Stimulated activated naive CD4-positive, alpha-beta T cell (primary cell): ENCODE measurements at places on chromosomes 12 and 14.

- no peak for DNase-seq
Measured at GRCh38 chr12:116665666-116666304, 72.1 kb downstream of the SPRING1 start.

- DNase-seq, result no peak
Measured at GRCh38 chr14:34937442-34937841, 45.4 kb upstream of the SRP54 start.

DNA sequence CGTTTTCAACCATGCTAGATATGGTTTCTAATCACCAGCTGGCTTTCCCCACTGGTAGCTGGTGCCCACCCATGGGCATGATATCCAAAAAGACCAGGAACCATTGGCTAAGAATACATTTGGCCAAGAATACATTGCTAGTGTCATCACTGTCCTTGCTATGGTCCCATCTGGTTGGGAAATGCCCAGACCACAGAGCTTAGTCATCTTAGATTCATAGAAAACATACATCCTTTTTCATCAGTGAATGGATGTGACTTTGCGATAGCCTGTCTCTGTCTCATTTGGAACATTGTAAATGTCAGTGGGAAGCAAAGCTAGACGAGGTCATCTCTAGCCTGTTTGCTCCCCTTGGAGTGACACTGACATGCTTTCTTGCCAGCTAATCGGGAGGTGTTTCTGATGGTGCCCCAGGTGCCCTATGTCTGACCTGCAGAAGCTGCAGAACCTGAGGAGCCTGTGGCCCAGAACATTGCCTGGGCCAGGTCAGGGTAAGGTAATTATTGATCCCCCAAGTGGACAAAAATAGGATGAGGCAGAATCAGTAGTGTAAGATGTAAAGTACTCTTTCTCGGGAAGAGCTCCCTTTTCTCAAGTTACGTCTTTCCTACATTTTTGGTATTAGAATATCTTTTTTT lies 194.8 kb downstream of the SLC41A2 start:
- DNase-seq, result no peak

DNA sequence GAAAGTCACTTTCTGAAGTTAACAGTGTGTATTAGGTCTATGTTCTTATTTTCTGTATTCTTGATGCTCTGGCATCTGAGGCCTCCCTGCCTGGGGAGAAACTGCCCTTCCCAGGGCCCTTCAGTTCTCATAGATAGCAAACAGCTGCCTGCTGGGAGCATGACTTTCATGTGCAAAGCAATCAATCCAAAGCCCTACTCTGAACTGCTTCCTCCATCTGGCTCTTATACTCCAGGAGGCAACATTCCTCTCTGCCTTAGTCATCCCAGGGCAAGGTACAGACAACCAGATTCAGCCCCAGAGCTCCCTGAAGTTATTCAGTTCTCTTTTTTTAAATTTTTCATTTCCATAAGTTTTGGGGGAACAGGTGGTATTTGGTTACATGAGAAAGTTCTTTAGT lies 41.7 kb upstream of the RIN3 start:
- DNase-seq, result no peak

GRCh38 chr12:4152145-4152795 lies 121.3 kb upstream of the CCND2 start:
- DNase-seq, result no peak

- DNase-seq, result no peak
Measured at GRCh38 chr12:22310275-22310674, 24.2 kb downstream of the ST8SIA1 start.

- no peak for DNase-seq
Measured at GRCh38 chr14:103453791-103454190, 68.6 kb downstream of the MARK3 start.

DNA sequence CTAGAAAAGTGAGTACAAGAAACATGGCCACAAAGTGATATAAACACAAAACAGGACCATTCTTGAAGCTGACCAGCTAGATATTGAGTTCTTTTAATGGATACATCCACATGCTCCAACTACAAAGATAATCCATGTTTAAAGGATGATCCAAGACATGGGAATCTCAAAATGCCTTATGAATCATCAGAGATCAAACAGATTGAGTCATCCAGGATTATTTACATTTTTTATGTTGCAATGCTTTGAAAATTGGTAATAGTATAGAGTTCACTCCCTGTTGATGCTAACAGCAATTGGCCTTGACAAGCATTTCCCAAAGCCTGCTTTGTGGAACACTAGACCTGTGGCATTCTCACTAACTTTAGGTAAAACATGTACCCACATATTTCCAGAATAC lies 293.0 kb upstream of the TBX3 start:
- DNase-seq, result no peak

- DNase-seq, result no peak
Measured at GRCh38 chr12:104549815-104550480, 93.2 kb downstream of the CHST11 start.

DNA sequence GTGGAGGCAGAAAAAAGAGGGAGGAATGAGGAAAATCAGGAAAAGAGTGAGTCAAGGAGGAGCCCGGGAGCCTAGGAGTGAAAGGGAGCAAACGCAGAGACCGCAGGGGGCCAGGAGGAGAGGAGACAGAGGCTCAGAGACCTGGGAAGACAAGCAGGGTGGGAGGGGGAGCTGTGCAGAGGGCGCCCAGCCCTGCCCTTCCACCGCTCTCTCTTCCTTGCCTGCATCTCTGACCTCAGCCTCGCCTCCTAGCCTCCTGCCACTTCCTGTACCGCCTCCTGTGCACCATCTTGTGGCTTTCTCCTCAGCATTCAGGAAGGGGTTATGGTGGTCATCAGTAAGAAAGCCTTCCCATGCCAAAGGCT lies 1.3 kb downstream of the CLSTN3 start:
- no peak for DNase-seq

DNA sequence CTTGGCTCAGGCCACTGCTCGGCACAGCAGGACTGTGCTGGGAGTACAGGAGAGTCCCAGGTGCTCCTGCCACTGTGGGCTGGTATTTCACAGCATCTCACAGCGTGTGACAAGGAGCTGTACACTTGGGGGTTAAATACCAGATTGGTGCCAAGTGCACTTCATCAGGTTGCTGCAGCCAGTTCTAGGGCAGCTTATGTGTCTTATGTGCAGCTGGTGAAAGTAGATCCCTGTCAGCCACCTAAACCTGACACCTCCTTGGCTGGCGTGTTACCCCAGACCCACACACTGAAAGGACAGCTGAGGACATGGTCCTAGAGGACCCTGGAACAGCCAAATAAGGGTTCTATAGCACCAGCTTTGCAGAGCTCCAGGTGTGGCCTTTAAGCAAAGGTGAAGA lies 18.9 kb downstream of the PLEKHH1 start:
- DNase-seq, result no peak

DNA sequence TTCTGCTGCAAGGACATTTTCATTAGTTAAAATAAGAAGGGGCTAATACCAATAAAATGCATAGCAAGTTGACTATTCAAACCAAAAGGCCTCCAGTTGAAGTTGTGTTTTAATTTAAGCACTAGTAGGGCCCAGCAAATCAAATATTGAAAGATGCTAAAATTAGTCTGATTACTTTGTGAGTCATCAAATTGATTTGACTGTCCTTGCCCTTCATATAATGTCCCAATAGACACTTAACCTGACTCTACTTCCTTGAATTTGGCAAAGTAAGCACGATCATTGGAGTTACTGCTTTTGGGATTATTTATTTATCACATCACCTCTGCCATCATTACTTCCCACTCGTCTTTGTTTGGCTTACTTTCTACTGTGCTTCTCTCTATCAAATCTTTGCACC lies 798.5 kb downstream of the DIO2 start:
- no peak for DNase-seq

- DNase-seq, result no peak
Measured at GRCh38 chr12:75390156-75390898, 562 bp upstream of the GLIPR1L2 start.

DNA sequence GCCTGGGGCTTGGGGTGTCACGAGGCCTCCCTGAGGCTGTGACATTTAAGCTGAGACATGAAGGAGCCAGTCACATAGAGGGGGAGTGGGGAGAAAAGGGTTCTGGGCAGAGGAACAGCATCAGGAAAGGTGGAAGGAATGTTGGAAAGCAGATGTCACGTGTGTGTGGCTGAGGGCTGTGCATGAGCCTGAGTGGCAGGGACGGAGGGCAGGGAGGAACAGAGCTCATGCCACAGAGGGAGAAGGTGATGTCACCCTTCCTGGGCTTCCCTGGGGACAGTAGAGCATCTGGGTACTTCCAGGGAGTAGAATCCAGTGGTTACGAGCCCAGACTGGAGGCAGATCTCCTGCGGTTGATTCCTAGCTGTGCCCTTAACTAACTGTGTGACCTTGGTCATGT lies 32.0 kb upstream of the JDP2 start:
- no peak for DNase-seq

GRCh38 chr12:59393506-59393905 lies 202.3 kb upstream of the SLC16A7 start:
- DNase-seq, result no peak

DNA sequence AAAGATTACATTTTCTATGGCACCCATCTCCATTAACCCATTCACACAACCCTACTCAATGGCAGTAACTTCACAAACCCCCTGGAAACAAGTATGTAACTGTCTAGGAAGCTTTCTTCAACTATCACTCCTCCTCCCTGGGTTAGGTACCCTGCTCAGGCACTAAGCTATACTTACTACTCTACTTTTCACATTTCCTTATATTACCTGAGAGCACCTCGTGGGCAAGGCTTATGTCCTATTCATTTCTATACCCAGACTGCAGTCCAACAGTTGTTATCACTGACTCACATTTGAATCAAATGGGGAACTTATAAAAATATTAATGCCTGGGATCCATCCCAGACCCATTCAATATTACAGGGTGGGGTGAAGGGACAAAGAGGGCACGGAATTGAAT lies 4.6 kb downstream of the PAWR start:
- DNase-seq, result no peak

GRCh38 chr14:99069946-99070345 lies 202.1 kb downstream of the BCL11B start:
- no peak for DNase-seq

- no peak for DNase-seq
Measured at GRCh38 chr12:108667349-108667748, 33.7 kb upstream of the SELPLG start.

DNA sequence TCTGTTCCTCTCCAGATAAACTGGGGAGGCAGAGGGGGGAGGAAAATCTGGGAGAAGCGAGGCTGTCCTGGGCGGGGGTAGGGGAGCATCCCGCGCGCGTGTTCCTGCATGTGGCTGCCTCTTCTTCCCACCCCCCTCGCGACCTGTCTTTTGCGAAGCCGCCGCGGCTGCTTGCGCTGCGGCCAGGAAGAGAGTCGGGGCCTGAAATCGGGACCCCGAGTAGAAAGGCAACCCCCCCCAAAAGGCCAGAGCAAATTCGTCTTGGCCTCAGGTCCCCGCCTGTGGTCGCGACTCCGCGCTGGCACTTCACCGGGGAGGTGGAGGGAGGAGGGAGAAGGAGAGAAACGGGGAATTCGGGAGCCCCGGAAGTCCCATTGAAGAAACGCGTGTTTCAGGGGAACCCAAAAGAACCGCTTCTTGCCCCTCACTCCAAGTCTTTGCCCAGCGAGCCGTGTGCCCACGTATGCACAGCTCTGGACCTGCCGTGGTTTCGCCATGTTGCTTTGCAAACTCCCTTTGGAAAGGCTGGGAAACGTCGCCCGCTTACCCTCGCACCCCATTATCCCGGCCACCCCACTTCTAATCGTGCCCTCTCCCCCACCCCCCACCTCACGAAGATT lies 944 bp downstream of the CCND2 start:
- DNase-seq, result peak; percentile 8

GRCh38 chr12:113889891-113890581 lies 76.1 kb downstream of the RBM19 start:
- DNase-seq, result no peak

DNA sequence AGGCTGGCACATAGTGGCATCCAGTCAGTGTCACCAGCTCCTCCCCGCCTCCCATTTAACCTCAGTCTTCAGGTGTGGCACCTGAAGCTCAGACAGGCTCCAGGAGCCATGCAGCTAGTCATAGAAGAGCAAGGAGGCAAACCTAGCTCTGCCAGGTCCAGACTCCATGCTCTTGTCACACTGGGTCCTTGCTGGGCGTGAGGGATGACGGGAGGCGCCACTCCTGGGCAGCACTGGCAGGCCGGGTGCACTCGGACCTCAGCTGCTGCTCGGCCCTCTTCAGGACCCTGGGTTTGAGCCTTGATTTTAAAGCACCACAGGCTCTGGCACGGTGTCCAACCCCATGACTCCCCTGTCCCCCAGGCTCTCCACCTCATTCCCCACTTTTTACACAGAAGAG lies 24.1 kb downstream of the ITPK1 start:
- no peak for DNase-seq

DNA sequence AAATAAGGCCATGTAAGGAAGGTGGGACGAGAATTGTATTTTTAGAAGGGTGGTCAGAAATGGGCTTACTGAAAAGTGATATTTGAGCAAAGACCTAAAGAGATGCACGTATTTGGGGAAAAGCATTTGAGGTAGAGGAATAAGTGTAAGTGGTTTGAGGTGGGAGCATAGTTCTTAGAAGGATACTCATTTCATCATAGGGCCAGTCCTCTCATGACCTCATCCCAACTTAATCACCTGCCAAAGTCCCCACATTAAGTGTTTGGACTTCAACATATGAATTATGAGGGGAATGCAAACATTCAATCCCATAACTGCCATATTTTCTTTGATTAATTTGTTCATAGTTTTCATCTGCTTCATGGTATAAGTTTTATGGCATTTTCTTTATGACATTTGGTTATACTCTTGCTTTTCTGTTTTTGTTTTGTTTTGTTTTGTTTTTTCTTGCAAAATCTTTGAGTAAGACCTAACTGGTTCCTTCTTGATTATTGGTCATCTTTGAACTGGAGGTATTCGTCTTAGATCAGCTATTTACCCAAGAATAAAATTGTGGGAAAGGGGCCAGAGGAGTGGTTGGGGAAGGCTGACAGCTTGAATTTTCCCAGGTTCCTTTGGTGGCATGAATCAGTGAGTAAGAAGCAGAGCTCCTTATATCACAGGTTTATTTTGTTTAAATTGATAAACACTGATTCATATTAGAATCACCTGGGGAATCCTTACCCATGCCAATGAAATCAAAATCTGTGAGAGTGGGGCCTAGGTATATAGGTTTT lies 24.2 kb downstream of the GNPNAT1 start:
- DNase-seq, result no peak

DNA sequence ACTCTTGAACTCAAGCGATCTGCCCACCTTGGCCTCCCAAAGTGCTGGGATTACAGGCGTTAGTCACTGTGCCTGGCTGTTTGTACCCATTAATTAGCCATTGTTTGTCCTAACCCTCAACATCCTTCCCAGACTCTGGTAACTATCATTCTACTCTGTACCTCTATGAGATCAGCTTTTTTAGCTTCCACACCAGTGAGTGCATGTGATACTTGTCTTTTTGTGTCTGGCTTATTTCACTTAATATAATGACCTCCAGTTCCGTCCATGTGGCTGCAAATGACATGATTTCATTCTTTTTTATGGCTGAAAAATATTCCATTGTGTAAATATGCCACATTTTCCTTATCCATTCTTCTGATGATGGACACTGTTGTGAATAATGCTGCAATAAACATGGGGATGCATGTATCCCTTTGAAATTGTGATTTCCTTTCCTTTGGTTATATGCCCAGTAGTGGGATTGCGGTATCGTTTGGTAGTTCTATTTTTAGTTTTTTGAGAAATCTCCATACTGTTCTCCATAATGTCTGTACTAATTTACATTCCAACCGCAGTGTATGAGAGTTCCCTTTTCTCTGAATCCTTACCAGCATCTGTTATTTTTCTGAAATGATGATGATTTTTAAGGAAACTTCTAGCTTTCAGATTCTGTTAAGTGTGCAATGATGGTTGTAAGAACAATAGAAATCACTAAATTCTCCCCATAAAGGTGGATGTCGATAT lies 6.7 kb upstream of the PPP4R3A start:
- no peak for DNase-seq
